ENCODE measurements at places on chromosomes 7 and 10.
A peak's percentile ranks its signal among the peaks of the same experiment; 100 is the strongest.

DNA sequence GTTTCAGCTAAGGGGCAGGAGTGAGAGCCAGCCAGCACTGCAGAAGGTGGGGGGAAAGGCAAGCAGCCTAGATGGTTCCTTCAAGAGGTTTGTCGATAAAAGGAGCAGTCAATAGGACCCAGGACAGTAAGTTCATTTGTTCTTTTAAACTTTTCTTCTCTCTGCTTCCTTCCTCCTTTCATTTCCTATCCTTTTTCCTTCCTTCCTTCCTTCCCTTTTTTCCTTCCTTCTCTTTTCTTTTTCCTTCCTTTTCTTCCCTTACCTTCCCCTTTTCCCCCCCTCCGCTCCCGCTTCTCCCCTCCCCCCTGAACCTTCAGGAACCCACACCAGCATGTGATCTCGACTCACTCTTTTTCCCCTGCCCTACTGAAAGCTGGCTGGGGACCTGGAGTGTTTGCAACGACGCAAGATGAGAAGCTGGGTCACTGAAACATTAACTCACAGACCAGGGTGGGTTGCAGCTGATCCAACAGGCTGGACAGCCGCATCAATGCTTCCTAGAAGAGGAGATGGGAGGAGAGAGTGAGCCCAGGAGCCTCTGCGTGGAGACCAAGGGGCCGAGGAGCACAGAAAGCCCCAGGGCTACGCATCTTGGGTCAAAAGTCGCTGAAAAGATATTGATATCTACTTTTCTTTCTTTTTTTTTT is 103.4 kb upstream of the SDK1 start:
- no peak for DNase-seq

- no peak for DNase-seq
These were observed 136.7 kb upstream of the ZMIZ1 start for GRCh38 chr10:78932054-78932386.

- DNase-seq, result no peak
These were observed 52.3 kb upstream of the ANTXRL start for GRCh38 chr10:46234431-46235060.

DNA sequence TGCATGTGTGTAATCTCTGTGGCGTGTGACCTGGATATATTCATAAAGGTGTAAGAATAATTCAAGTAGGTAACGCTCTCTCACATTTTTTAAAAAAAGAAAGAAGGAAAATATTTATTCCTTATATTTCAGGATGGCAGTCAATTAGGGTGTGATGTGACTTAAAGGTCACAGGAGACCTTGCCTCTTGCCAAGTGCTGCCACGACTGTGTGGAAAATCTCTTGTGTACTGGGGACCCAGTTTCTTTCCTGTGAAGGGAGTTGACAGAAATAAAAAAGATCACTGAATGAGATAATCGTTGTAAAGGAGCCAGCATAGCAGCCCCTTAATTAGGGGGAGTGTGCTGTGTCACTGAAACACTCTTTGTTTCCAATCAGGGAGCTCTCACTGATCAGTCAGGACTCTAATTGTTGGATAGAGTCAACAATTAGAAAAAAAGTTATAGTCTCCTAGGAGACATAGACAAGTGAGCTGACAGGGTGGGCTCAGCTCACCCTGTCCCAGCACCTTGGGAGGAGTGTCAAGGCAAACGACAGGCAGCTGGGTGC is 31.1 kb downstream of the PTPRE start:
- DNase-seq, result no peak

DNA sequence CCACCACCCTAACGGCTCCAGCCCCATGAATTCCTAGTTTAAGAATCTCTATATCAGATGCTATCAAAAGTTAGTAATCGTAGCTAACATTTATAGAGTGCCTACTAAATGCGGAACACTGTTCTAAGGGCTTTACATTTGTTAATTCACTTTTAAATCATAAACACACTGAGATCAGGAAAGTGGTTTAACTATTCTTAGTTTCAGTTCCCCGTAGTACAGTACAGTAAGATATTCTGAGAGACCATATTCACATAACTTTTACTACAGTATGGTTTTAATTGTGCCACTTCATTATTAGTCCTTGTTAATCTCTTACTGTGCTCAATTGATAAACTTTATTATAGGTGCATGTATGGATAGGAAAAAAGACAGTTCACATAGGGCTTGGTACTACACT is 22.5 kb downstream of the SYPL1 start:
- no peak for DNase-seq

- no peak for DNase-seq
These were observed 28.0 kb downstream of the SNX10 start for GRCh38 chr7:26319636-26320035.

GRCh38 chr10:58269782-58270290 is 874 bp downstream of the CISD1 start:
- DNase-seq, result no peak

GRCh38 chr10:27783660-27784059 is 38.0 kb upstream of the MKX start:
- no peak for DNase-seq

- no peak for DNase-seq
These were observed 159.4 kb downstream of the OAT start for GRCh38 chr10:124259139-124259825.

GRCh38 chr10:86139066-86139657 is 227.4 kb downstream of the GRID1 start:
- DNase-seq, result no peak

DNA sequence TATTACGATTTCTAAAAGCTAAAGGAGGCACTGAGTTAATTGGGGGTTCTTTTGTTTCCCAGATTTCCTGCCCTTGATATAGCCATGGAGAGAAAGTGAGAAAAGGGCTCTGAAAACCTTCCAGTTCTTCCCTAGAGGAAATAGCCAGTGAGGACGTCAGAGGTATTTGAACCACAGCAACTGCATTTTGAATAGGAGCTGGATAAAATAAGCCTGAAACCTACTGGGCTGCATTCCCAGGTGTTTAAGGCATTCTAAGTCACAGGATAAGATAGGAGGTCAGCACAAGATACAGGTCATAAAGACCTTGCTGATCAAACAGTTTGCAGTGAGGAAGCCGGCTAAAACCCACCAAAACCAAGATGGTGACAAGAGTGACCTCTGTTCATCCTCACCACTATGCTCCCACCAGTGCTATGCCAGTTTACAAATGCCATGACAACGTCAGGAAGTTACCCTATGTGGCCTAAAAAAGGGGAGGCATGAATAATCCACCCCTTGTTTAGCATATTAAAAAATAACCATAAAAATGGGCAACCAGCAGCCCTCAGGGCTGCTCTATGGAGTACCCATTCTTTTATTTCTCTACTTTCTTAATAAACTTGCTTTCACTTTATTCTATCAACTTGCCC is 85.1 kb upstream of the FRMD4A start:
- no peak for DNase-seq

DNA sequence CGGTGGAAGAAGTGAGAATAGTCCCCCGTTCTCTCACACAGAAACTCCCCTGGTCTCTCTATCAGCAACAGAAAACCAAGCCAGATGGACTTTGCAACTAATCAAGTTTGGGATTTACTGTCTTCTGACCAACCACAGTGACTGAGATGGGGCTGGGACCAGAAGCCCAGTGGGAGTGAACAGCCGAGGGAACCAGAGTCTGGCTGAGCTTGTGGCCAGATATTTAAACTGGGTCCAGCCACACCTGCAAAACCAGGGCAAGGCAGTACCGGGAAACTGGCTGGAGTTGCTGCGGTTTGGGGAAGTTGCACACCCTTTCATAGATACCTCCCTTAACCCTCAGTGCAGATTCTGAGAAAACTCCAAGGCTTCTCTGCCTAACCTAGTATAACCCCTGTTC is 6.0 kb downstream of the GSTK1 start:
- DNase-seq, result no peak

DNA sequence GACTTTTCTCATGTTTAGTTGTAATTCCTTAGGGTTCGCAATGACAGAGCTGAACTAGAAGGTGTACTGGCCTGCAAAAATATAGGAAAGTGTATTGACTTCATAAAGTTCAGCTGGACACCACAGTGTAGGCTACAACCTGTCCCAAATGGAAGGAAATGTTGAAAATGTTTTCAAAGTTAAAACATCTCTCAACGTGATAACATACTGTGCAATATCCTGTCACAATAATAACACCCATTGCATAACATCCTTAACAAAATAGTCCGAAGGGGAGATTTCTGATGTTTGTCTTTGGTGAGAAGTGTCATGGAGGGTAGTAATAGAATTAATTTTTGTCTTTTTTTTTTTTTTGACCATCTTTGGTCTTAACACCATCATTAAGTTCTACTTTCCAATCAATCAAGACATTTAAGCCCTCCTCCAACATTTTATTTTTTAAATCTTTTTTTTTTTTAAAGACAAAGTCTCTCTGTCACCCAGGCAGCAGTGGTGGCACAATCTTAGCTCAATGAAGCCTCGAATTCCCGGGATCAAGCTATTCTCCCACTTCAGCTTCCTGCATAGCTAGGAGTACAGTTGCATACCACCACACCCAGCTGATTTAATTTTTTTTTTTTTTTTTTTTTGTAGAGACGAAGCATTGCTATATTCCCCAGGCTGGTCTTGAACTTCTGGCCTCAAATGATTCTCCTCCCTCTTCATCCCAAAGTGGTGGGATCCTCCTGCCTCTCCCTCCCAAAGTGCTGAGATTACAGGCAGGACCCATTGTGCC is 45.7 kb downstream of the DYNC1I1 start:
- DNase-seq, result no peak

DNA sequence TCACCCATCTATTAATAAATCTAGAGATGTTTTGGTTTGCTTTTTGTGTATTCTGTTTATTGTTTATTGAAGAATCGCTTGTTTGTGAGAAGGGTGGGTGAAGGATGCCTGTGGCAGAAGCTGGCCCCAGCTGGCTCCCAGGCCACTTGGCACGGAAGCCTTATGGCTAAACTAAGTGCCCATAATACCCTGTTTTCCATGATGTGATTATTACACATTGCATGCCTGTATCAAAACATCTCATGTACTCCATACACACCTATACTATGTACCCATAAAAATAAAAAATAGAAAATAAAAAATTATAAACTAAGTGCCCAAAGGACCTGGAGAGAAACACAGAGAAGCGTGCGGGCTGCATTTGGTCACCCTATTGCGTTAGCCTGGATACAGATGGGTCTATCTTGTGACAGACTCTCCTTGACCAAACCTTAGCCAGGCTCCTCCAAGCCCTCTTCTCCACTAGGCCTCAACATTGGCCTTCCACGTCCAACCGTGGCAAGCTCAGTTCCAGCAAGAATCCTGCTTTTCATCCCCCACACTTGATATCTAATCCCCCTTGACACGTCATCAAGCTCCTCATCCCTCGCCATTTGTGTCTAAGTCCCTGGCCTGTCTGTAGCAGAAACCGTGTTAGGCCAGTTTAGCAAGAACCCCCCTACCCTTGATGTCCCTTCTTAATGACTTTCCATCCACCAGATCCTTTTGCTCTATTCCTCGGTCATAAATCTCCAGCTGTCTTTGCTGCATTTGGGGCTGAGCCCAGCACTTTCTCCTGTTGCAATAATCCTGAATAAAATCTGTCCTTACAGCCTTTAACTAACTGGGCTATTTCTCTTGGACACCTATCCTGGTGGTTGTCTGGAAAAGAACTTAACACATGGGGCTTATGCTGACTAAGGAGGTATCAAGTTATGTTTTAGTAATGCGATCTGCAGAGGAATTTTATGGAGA is 245.2 kb downstream of the TNS3 start:
- DNase-seq, result no peak

DNA sequence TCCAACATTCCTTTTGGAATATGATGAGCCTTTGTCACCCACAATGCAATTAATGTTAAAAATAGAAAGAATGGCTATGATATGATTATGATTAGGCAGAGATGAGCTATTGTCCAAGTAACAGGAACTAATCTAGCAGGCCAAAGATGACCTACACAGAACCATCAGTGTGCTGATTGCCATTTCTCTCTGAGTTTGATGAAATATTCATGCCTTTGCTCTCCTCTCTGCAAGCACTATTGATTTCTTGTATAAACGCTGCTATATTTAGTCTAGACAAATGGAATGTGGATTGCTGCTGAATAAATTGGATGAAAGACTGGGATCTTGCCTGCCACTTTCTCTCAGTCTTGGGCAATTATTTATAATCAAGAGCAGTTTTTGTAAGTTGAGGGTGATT is 85.4 kb downstream of the HDAC9 start:
- no peak for DNase-seq

- DNase-seq, result no peak
These were observed 354.6 kb downstream of the SFMBT2 start for GRCh38 chr10:7056216-7056615.

DNA sequence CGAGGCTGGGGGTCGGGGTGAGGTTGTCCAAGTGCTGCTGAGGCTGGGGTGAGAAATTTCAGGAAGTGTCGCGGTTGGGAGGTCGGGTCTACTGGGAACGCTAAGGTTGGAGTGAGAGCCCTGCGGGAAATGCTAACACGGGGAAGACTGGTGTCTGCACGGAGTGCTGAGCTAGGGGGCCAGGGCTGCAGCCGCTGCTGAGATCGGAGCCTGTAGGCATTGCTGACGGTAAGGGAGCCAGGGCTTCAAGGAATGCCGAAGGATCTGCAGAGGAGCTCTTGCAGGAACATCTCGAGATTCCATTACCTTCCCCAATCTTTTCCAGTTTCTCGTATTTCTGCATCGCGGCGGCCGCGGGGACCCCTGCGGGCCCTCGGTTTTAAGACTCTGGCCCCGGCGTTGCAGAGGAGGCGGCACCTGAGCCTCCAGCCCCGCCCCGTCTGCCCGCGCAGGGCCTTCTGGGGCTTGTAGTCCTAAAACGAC is at the start of gene CDK5:
Gene CDK5 (minus strand): TSS at position 392 of the 483 bp plus-strand sequence. CDS start 49 bp downstream, at position 343.
- DNase-seq, result no peak

DNA sequence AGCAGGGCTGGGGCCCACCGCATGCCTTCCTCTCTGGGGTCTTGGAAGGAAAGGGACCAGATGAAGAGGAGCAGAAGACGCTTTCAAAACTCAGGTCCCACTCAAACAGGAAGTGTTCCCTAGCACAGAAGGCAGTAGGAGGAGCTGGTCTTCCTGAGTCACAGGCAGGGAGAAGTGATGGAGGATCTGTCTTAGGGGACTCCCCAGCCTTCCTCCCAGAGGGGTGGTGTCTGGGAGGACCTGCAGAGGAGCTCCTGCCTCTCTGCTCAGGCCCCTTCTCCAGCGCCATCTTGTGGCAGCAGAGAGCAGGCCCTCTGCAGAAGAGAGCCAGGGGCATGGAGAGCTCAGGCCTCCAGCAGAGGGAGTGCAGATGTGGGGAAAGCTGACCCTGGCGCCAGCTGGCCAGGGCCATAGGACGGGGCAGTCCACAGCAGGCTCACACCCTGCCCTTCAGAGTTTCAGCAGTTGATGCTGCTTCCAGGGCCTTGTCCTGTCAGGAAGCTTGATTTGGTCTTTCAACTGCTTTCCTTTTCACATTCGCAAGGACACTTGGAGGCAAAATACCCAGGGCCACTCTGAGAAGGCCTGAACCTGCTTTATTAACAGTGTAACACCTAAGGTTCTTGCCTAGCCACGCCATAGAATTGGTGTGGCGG is 62.2 kb upstream of the TARP start:
- peak; percentile 76 for DNase-seq

- no peak for DNase-seq
These were observed 90.0 kb downstream of the ST7 start for GRCh38 chr7:117043108-117043825.

GRCh38 chr7:157516311-157516710 is 179.5 kb downstream of the DNAJB6 start:
- DNase-seq, result no peak

GRCh38 chr7:137984181-137985041 is 17.5 kb downstream of the CREB3L2 start:
- DNase-seq, result no peak
